ENCODE measurements at places on chromosomes 1 and 21.

- DNase-seq: no peak
Observed at GRCh38 chr1:232077809-232078208, 451.2 kb downstream of the DISC1 start.

DNA sequence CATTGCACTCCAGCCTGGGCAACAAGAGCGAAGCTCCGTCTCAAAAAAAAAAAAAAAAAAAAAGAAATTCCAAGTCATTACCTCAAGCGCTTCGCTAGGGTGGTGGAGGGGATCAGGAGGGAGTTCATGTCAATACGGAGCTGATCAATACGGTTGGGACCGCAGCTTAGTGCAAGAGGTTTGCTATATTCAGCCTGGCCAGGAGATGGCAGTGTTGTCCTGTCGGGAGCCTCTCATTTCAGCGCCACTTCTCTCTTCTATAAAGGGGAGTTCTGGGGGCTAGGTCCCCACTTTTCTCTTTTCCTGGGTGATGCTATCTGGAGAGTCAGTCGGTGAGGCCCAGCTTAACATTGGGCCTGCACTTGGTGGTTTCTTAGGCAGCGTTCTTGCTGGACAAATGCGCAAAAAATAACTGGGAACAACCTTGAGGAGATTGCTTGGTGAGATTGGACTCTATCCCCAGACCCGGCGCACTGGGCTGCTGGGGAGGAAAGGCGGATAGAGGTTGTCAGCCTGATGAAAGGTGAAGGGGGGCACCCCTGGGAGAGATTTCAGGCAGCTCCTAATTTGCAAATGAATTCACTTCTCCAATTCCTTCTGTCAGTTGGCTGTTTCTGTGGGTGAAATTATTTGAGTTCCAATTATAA, 40.4 kb downstream of the KIAA0040 start:
- no peak for DNase-seq

GRCh38 chr1:85196358-85196757, 4.5 kb downstream of the SYDE2 start:
- DNase-seq: no peak

GRCh38 chr1:58006421-58007046, 540.0 kb downstream of the OMA1 start:
- no peak for DNase-seq

GRCh38 chr21:32184485-32184884, 94.4 kb downstream of the MIS18A start:
- DNase-seq: no peak

GRCh38 chr1:157198619-157199420, 60.6 kb upstream of the ETV3 start:
- no peak for DNase-seq

DNA sequence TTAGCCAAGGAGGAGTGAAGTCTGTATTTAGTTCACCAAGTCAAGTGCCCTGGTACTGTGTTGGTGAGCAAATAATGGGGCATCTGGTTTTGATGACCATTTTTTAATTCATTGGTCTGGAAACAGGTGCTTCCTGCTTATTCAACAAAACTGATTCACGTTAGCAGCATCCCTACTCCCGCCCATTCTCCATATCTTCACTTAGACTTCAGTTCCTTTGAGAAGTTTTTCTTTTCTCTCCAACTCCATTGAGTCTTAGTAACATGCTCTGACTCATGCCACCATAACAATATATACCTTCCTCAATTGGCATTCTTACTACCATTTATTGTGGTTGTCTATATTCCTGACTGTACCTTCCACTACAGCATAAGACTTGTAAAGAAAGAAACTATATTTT, 468.9 kb downstream of the DPYD start:
- no peak for DNase-seq

DNA sequence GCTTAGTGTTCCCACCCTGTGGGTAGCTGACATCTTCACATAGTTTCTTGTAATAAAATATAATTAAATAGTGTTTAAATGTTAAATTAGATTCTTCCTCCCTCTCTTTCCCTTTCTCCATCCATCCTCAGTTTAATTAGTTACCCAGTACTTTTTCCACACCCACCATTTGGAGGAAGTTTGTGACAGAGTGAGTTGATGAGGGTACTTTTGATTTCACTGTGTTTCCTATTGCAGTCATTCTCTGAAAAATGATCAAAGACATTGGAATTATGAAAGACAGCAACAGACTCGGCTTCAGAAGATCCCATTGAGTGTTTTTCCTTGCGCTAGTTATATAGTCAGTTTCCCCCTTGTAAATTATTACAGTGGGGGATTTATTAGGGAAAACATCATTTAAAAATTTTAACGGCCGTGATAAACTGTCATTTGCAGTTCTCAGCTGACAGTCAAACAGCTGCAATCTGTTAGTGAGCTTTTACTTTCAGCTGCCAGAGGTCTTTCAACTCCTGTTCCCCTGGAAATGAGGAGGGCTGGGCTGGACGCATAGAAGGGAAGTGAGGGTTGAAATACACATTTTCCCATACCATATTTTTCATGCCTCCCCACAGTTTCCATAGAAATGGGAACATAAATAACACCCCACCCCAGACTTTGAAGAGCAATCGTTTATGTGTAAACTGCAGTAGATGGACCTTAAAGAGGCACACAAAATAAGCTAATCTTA, 61.3 kb upstream of the CACYBP start:
- no peak for DNase-seq

DNA sequence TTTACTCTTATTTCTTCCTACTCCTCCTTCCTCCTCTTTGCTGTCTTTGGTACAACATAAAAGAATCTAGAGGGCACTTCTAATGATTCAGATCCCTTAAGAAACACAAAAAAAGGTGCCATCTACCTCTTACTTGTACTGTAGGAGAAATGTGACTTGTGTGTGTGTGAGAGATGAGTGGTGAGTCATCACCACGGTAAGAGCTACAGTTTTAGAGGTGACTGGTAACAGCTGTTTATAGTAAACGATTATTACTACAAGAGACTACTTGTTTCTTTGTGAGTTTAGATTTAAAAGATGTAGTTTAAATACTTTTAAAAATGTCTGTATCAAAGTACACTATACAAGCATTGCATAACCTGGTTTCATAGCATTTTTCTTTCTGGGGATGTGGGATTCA, 40.4 kb downstream of the SLC35D1 start:
- no peak for DNase-seq

GRCh38 chr1:51270751-51271150, 34.7 kb downstream of the RNF11 start:
- no peak for DNase-seq

DNA sequence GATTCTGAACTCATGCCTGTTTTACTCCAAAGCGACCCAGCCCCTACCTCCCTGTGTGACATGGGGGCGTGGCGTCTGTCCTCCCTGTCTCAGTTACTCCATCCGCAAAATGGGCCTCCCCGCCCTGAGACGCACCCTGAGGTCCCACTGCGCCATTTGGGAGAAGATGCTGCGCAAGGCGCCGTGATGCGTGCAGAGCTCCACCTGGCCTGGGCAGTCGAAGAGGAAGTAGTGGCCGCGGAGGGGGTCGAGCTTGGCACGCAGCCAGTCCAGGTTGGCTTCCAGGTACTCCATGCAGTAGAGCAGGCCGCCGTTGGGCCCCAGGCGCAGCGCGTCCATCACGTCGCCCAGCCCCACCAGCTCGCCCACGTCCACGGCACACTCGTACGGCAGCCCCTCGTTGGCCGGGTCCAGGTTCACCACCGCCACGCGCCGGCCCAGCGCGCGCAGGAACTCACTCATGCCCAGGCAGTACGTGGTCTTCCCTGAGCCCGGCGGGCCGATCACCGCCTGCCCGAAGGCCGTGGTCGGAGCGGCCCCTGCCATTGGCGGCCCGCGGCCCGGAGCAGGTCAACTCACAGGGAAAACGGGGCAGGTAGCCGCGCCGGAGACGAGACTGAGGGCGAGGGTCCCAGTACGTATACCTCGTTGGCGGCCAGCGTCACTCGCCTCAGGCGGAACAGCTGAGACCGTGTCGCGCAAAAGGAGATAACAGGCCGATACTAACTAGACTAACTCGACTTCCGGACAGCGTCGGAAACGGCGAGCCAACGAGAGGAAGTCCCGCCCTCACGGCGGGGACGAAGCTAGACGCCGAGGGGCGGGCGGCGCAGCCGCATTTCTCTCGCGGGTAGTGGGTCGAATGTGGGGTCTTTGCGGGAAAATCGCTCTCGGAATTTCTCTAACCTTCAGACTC, at the start of gene GPN2:
Gene GPN2 (minus strand): TSS at position 733 of the 916 bp plus-strand sequence. CDS start 187 bp downstream, at position 546.
- peak; percentile 33 for DNase-seq

DNA sequence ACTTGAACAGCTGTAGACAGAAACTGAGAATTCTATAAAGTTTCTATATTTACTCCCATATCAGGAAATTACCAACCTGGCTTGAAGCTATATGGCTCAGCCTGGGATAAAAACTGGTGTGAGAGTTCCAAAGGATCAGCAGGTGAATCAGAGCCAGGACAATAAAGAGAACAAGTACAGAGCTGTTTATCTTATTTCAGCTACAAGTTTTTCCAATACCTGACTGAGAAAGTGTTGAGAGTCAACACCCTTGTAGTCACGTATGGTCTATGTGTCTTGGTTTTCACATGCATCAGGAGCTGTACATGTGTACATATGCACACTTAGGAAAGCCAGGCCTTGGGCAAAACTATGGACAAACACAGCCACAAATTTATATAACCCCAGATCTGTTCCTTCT, 40.7 kb upstream of the CXADR start:
- DNase-seq: no peak

DNA sequence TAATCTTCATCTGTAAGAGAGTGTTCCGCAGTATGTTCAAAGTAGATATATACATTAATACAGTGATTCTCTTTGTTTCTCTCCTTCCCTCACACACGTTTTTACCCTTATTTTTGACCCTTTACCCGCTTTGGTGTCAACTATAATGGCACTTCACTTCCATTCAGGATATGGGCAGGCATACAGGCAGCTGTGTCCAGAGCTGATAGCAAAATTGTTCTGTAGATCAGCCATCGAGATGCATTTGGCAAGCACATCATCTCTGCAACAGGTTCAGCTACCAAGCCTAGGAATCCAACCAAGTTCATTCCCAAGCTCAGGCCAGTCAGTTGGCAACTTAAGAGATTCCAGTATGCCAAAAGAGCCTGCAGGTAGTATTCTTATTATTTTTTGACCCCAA, 74.8 kb downstream of the FNBP1L start:
- no peak for DNase-seq

DNA sequence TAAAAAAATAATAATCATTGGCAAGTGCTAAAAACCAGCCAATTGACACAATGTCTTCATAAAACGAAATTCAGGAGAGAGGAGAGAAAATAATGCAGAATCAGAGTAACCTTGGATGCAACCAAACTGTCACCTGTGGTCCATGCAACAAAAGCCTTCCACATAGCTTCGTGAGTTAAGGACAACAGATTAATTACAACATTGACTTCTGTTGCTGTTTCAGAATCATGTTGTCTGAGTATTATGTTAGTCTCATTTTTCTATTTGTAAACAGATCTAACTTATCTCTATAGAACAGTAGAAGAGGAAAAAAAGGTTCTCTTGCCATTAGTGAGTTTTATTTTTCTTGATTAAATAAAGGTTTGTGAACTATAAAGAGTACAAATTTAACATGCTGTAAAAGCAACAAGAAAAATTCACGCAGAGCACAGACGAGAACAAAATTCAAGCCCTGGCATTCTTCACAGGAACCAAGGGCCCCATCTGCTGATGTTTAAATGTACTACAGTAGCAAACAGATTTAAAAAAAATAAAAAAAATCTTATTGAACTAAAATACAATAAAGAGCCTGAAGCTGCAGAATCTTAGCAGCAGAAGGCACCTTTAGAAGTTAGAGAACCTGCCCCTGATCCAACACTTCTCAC, 381.1 kb upstream of the PKN2 start:
- DNase-seq: no peak

- DNase-seq: no peak
Observed at GRCh38 chr1:71101839-71102376, 21.1 kb upstream of the ZRANB2 start.
